T47D (cell line): ENCODE measurements at places on chromosomes 5 and 9.

DNA sequence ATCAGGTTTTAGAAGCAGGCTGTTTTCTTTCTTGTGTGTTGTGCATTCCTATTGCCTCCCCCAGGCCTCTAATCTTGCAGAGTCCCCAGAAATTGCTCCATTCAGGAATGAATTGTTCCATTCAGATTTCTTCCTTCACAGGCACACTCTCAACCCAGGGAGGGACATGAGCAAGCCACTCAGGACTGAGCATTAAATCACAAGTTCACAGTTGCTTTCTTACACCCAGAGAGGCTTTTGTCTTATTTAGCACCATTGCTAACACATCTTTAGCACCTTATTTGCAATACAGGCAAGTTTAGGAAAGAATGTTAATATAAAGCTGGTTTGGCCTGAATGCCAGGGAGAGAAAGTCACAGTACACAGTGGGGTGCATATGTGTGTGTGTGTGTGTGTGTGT is 221.4 kb downstream of the RAB3C start:
- no peak for DNase-seq

- DNase-seq, result no peak
Measured at GRCh38 chr9:16964228-16964627, 93.8 kb upstream of the BNC2 start.

DNA sequence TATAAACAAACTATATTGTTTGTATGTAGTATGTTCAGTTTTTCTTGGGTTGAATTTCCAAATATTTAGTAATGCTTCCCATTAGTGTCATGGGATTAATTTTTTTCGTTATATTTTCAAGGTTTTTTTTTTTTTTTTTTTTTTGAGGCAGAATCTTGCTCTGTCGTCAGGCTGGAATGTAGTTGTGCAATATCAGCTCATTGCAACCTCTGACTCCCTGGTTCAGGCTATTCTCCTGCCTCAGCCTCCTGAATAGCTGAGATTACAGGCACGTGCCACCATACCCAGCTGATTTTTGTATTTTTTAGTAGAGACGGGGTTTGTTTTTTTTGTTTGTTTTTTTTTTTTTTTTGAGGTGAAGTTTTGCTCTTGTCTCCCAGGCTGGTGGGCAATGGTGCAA is 10.6 kb downstream of the DDX46 start:
- DNase-seq, result no peak

DNA sequence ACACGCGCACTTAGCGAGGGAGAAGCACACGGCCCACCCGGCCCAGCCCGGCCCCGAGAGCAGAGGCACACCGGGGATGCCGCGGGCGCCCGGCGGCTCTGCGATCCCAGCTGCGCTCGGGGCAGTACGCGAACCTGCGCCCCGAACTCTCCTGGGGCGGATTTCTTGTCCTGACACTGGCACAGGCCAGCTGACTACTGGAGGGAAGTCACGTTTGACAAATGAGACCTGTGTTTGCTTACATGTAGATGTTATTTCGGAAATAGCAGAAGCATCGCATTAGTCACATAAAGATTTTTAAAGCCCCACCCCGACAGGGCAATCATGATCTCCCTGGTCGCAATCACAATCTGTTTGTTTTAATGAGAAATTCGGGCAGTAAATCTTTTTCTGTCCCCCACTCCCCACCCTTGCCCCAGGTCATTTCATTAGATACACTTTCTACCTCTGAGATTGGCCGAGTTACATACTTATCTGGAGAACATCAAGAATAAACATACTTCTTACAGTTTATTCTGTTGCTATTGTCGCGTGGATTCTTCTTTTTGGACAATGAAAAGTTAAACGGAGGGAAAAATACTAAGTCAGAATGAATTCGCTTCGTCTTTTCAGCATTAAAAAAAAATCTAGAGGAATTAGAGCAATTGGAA is 518.9 kb downstream of the CTNND2 start:
- DNase-seq, result no peak

DNA sequence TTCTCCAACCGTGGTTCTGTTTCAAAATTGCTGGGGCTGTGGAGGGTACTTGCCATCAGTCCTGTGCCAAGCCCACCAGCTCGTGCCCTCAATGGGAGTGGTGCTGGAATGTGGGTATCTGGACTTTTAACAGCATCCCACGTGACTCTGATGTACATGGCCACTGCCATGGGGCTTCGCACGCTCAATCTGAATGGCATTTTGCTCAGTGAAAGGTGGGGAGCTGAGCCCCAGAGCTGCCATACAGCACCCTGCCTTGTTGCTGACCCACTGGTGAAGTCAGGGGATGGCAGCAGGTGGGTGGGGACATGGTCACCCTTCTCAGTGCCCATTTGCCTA is 16.6 kb upstream of the SYNPO start:
- no peak for DNase-seq
